ENCODE measurements at places on chromosomes 11 and 22.

DNA sequence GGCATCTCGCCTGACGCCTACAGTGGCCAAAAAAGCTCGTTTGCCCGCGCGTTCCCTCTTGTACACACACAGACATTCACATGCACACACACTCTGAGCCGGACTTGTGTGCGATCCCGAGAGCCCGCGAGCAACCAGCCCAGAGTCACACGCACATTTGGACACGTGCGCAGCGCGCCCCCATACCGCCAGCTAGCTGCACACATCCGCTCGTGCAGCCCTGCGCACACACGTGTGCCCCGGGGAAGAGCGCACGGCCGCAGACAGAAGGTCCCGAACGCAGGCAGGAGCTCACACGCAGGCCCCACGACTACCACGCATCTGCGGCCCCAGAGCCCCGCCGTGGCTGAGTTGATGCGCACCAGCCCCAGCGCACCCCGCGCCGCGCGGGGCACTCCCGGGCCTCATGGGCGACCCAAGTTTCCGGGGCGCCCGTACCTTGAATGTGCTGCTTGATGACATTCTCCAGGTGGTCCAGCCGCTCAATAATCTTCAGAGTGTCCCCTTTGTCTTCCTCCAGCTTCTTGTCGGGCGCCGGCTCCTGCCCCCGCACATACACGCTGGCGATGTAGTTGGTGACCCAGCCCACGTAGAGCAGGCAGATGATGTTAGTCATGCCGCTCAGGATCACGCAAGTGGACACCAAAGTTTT is 758 bp downstream of the GALNT18 start:
- DNase-seq = no peak

DNA sequence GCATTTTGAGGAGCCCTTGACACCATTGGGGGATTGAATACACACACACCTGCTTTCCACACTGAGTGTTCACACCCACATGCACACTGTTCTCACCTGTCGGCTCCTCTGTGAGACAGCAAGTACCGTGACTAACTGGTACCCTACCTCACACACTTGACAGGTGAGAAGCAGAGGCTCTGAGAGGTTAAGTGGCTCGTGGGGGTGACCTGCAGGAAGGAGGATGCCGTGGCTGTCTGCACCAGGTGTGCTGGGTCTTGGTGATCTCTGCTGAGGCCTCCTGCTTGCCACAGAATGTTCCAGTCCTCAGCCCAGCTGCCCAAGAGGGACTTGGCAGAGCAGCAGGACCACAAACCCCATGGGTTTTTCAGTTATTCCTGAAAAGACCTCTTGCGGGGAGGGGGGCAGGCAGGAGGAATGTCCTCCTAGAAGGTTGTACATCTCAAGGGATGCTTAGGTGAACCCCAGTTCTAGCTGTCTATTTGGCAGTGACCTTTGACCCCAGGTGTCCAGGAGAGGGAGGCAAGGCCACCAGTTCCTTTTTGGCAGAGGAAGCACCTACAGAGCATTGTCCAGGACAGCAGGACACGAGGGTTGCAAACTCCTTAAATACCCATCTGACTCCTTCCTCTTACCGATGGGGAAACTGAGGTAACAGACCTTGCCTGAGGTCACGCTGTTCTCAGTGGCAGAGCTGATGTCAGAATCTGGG is 66.0 kb downstream of the SHISAL1 start:
- DNase-seq = no peak

DNA sequence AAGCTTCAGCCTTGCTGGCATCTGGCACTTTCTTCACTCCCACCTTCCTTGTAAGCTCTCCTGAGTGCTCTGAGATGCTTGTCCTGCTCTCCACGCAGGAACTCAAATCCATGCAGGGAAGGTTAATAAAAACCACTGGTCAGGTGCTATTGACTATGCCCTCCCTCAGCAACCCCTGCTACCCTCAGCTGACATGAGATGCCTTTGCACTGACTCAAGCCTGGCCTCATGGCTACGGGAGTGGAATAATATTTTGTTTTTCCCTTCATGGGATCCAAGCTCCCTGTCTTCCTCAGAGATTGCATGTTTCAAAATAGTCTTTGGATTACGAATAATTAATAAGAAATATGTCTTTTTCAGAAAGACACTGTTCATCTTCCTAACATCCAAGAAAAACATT is 31.7 kb upstream of the ABCC8 start:
- DNase-seq = no peak

DNA sequence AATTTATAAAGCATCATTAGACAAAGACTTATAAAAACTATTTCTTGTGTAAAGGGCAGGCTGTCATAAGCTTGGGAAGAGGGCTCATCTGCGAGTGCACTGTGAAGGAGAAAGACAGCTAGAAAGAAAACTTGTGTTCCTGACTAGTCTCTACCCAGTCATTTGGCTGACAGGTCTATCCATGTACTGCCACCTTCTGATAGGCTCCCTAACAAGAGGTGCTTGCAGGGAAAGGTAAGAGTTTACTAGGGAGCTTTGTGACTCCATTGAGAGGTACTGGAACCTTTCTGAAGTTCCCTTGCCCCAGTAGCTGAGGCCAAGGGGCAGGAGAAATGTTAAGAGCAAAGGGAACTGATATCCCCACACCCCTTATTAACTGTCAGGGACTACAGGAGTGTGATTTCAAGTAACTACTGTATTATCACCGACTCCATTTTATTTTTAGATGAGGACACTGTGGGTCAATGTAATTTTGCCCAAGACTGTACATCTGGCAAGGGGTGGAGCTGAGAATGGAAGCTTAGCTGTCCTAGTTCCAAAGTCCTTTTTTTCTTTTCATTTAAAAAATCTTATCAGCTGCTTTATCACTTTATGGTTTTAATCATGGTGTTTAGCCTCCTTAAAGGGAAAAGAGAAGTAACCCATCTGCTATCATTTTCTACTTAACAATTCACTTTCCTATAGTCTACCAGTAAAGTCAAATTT is 129.4 kb downstream of the ARHGAP20 start:
- no peak for DNase-seq

GRCh38 chr11:8480858-8481257 is 113.2 kb downstream of the STK33 start:
- DNase-seq = no peak

GRCh38 chr22:40334899-40335298 is 11.4 kb upstream of the ADSL start:
- DNase-seq = no peak

DNA sequence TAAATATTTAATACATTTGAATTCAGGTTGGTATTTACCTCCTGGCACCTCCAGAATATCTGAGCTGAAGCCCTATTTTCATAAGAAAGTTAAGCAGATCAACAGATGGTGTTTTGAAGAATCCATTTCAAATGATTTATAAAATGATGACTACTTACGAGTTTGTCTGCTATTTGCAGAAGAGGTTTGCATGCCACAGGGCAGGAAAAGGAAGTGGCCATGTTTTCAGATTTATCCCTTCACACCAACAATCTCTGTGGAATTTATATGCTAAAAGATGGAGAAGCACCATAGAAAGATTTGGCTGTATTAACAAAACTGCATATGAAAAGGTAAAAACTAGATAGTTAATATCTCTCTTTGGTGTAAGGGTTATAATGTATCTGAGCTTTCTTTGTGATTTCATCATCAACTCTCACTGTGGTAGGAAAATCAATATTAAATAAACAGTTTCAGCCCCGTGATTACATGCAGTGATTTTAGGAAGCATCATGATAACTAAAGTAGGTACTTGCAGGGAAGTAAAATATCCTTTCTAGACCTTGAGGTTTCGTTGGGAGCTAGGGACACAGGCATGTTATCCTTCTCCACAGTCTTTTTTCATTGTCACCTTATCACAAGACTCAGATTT is 2.6 kb downstream of the BMAL1 start:
- no peak for DNase-seq

DNA sequence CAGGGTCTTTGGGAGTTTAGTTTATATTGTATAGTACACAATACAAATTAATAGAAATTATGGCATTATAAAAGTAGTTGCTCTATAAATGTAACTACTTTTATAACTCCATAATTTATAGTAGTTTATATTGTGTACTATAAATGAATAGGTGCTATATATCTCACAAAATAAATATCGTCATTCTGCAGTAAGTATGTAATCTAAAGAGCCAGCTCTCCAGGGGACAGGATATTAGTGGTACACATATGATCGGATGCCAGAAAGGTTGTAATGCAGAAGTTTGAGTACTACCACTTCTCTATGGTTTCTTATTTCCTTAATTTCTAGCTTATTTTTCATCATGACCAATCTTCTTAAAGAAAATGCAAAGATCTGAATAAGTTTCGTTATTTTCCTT is 20.2 kb upstream of the CWF19L2 start:
- DNase-seq = no peak

DNA sequence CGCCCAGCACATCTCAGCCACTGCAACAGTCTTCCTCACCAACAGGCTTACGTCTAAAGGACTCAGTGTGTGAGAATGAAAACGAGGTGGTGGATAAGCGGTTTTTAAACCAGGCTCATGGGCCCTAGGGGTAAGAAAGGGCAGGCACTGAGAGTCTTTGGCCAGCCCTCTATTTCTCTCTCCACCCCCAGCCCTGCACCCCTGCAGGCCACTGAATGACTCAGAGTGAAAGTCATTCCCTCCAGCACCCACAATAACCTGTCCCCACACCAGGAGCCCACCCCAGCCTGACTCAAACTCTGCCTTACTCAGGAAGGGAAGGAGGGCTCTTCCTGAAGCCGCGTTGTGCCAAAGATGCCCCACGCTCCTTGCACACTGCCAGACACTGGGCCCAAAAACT is 72.0 kb downstream of the LARGE1 start:
- DNase-seq = no peak

DNA sequence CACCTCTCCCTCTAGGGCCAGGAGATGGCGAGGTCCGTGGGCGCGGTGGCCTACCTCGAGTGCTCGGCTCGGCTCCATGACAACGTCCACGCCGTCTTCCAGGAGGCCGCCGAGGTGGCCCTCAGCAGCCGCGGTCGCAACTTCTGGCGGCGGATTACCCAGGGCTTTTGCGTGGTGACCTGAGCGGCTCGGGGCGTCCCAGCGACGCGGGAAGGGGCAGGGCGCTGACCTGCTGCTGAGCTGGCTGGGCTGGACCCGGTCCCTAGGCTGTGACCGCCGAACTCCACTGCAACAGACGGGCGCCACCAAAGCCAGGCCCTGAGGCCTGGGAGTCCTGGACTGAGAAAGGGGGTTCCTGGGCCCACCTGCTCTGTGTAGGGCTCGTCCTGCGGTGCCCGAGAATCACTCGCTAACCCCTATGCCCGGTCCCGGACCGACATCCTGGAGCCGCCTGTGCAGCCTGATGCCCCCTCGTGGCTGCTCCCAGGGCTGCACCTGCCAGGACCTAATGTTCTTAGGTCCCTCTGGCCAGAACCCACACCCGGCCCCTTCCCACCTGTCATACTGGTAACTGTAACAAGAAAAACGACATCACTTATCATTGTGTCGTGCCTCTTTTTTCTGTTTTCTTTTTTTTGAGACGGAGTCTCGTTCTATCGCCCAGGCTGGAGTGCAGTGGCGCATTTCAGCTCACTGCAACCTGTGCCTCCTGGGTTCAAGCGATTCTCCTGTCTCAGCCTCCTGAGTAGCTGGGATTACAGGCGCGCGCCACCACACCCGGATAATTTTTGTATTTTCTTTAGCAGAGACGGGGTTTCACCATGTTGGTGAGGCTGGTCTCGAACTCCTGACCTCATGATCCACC is 15.0 kb downstream of the RHOD start:
- DNase-seq = no peak

DNA sequence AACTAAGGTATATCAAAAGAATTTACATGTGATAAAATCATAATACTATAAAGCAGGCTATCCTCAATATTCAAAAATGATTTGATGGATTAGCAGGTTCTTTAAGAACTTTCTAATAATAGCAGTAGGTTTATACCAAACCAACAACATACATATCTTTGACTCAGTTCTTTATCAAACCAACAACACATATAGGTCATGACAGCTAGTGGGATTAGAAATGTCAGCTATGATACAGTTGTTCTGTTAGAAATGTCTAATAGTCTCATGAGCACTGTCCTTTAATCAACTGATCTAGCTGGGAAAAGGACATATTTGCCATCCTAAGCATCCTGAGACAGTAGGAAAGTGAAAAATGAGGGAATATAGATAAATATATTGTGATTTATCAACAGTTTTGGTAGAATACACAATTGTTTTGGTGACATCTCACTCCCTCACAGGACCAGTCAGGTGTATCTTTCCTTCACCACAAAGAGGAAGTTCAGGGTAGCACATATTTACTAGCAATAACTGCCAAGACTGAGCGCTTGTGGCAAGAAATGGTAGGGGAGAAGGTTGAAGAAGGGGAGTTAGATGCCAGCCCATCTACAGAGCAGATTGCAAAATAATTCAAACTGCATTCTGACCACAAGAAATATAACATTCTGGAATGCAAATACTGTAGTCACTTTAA is 90.8 kb upstream of the APOA1 start:
- no peak for DNase-seq

- no peak for DNase-seq
These were observed 1476.5 kb downstream of the TBC1D22A start for GRCh38 chr22:48238966-48239365.

GRCh38 chr11:44620328-44620725 is 54.9 kb downstream of the CD82 start:
- no peak for DNase-seq

- DNase-seq = no peak
These were observed at the start of gene SCT for GRCh38 chr11:626475-627307. Gene SCT (minus strand): TSS chr11:627181. CDS start chr11:627143, 38 bp downstream.

- no peak for DNase-seq
These were observed 79.0 kb downstream of the TTC28 start for GRCh38 chr22:28600546-28601143.

- no peak for DNase-seq
These were observed 42.3 kb downstream of the ARHGEF12 start for GRCh38 chr11:120378474-120378873.

DNA sequence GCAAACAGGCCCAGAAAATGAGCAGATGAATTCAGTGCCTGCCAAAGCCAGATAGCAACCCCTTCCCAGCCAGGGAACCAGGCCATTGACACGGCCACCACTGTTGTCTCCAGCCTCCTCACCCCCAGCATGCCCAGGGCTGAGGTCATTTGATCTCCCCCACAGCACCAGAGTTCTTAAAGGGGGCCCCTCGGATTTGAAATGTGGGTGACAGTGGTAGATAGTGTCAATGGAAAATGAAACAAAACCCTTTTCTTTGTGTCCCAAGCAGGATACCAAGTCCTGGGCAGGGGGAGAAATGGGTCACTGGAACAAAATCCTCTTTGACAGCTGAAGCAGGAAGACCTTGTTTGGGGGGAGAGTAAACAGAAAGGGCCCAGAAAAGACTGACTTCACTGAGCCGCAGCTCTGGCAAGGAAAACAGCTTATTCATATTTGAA is 14.3 kb upstream of the ACCSL start:
- no peak for DNase-seq

DNA sequence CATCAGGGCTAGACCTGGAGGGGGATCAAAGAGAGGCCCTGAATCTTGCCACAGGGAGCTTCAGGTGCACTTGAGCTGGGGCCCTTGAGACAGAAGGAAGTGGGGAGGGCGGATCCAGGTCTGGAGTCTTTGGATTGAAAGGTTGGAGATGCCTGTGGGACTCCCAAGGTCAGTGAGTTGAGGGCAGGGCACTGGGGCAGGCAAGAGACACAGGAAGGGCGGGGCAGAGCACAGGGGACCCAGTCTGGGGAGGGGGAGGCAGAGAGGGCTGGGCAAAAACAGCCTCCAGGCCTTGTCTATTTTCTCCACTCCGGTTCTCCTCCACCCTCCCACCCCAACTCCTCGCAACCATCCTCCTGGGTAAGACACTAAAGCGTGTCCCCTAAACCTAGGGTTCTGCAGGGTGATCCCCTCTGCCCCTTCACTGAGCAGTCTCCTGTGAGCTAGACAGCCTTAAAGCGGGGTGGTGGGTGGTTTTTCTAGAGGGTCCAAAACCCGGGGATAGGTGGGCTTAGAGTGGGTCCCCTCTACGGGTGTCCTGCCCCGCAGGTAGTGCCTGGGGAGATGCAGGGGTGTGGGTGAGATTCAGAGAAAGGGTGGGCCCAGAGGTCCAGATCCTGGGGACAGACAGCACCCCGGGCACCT is 38.6 kb upstream of the CELSR1 start:
- no peak for DNase-seq

Data from NCI-H2081 treated with DMSO at 0.1 percent for 48 hours (cell line).